ENCODE measurements at places on chromosomes 13 and 19.
A peak's percentile ranks its signal among the peaks of the same experiment; 100 is the strongest.

DNA sequence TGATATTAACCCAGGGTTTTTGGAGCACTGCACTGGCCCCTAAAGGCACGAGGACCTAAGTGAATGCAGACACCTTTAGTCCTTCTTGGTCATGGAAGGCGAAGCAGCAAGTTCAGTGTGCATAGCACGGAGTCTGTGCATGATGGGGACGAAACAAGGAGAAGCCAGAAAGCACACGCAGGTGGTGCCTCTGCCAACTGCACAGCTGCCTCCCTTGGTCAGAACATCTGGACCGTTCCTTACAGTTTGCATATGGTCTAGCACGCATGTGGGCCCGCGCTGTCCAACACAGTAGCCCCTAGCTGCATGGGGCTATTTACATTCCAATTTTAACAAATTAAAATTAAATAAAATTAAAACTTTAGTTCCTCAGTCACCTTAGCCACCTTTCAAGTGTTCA, 44.0 kb downstream of the FLT3 start:
- no peak for DNase-seq

DNA sequence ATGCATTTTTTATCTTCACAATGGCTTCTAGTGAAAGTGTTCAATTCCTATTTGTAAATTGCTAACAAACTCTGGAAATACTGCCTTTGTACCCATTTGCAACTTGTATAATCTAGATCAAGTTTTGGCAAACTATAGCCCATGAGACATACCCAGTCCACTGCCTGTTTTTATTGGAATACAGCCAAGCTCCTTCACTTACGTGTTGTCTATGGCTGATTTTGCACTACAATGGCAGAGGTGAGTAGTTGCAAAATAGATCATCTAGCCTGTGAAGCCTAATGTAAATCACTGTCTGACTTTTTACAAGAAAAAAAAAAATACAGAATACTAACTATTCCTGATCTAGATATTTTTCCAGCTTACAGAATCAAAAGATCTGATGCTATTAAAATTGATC, 37.1 kb downstream of the DZIP1 start:
- DNase-seq: no peak

DNA sequence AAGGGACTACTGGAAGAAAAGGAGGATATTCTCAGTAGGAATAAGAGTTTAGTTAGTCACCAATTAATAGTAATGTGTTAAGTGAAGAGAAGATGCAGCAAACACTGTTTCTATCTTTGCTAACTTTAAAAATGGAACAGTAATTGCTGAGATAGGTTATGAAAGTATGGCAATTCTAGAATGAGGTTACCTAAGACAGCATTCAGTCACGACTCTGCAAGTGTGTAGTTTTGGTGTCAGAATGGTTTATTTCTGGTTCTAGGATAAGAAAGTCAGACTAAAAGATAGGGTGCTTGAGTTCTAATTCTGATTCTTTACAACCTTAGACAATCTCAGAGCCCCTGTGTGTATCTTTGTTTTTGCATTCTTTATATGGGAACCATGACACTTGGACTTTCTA, 138.1 kb downstream of the POU4F1 start:
- DNase-seq: no peak

DNA sequence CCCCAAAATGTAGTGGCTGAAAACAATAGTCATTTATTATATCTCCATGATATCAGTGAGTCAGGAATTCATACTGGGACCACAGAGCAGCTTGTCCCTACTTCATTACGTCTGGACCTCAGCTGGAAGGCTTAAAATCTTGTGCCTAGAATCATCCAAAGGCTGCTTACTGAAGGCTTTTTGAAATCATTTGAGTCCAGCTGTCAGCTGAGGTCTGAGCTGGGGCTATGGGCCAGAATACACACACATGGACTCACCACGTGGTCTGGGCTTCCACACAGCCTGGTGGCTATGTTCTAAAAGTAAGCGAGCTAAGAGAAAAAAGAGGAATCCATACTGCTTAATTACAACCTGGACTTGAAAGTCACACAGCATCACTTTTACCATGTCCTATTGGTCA, 209.2 kb downstream of the KCTD12 start:
- DNase-seq: peak; percentile 12

DNA sequence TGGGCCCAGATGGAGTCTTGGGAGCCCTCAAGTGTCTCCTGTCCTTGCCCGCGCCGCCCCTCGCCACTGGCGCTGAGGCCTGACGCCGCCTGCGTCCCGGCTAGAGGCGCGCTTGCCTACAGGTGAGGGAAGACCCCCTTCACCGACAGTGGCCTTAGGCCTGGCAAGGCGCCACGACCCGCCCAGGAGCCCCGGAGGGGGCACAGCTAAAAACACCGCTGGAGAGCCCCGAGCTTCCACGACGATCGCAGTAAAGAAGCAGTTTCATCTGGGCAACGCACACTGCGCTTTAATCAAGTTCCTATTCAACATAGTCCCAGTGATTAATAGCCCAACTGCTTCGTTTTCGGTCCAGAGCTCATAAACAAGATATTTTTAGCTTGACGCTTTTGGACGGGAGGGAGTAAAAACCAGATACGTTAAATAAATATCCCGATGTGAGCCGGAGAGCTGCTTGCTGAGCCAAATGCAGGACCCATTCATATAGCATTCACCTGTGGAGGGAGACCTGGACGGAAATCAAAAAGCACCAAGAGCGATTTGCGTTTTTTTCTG, 1.5 kb upstream of the CEBPA start:
- peak; percentile 1 for DNase-seq

DNA sequence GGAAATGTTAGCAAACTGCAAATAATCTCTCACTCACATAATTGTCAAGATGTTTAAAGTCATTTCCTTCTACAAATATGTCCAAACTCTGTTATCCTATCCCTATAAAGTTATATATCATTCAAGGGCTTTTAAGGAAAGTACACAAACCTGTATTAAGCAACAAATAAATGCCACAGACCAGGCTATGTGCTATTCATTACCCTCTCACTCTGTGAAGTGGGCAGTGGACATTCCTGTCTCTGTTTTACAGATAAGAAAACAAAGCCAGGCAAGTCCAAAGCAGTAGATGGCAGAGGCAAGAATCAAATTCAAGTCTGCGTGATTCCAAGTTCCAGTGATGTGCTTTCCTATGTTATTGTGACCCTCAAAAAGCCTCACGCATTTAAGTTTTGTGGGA, 140.6 kb downstream of the LHFPL6 start:
- DNase-seq: no peak

DNA sequence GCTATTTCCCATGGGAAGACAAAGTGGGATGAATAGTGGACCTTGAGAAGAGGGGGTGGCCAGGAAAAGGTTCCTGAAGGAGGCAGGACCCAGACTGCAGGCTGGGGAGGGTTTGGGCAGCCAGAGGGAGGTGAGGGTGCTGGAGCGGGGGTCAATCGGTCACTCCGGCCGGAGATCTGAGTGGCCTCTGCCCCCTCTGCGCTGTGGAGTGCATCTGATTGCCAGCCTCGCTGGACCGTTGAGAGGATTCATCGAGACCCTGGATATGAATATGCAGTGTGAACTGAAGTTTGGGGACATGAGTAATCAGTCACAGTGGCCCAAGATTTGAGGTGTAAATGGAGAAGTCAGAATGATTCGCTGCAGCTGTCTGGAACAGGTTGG, 5.5 kb upstream of the ZNF580 start:
- DNase-seq: no peak

DNA sequence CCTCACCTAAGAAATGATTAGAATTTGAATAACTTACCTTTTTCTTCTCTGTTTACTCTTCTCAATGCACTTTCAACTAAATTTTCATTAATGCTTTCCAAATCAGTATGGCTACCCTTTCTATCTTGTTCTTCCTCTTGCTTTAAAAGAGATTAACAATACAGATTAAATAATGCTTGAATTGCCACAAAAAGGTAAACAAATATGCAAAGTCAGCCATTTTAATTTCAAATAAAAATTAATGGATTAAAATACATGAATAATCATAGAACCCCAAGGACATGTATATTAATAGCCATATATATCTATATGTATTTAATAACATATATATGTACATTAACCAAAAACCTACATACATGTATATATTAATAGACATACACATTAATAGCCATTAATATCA, 7.9 kb upstream of the NEK5 start:
- DNase-seq: no peak

GRCh38 chr19:1146412-1146699, 27.7 kb downstream of the SBNO2 start:
- no peak for DNase-seq

DNA sequence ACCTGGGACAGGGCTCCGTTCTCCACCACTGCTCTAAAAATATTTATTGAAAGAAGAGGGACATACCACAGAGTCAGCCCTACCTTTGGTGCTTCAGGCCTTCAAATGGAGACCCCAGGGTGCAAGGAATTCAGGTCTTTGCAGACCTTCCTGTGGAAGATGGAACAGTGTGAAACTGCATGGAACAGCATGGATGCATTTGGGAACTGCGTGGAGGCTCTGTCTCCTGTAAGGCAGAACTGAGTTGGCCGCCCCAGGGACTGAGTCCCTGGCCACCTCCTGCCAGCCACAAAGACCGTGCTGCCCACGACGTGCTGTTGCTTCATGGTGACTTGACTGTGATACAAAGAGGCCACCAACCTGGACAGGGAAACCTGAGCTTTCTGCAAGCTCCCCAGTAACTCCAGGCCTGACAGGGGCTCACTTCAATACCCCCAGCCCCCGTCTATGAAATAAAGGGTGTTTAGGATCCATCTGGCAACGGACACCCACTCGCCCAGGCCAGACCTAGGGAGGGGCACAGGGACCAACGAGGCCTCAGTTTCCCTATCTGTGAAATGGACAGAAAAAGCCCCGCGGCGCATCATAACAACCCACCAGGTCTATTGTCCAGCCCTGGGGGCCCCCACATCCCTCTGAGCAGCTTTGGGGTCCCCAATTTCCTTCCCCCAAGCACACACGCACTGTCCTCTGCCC, 58.6 kb upstream of the KLF2 start:
- DNase-seq: no peak

GRCh38 chr13:34675626-34676025, 266.4 kb upstream of the NBEA start:
- no peak for DNase-seq

- peak; percentile 89 for DNase-seq
These were observed 7.4 kb downstream of the ETHE1 start for GRCh38 chr19:43519436-43520088.

GRCh38 chr19:39506944-39507714, 7.8 kb upstream of the SELENOV start:
- DNase-seq: peak; percentile 74

DNA sequence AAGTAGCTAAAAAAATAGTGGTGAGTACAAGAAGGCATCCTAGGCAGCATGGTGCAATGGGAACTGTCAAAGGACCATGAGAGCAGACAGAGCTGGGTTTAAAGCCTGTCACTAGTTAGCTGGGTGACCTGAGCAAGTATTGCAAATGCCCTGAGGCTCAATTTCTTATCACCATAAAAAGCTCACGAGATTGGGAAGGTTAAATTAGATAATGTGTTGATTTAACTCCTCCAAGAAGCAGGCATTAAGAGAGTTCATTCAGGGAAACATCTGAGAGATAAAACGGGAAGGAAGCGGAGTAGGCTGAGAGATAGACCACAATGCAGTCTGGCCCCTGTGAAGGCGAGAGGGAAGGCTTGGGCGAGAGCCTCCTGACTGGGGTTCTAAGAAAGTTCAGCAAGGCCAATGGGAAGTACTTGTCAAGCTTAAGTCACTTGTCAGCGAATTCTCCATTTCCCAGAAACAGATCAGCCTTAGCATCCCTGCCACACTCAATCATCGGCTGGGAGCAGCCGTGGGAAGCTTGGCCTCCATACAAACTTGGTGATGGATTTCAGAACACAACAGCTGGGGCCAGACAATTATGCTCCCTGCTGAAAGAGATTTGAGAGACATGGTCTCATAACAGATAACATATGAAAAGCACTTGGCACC, 105.5 kb downstream of the POU4F1 start:
- DNase-seq: no peak

DNA sequence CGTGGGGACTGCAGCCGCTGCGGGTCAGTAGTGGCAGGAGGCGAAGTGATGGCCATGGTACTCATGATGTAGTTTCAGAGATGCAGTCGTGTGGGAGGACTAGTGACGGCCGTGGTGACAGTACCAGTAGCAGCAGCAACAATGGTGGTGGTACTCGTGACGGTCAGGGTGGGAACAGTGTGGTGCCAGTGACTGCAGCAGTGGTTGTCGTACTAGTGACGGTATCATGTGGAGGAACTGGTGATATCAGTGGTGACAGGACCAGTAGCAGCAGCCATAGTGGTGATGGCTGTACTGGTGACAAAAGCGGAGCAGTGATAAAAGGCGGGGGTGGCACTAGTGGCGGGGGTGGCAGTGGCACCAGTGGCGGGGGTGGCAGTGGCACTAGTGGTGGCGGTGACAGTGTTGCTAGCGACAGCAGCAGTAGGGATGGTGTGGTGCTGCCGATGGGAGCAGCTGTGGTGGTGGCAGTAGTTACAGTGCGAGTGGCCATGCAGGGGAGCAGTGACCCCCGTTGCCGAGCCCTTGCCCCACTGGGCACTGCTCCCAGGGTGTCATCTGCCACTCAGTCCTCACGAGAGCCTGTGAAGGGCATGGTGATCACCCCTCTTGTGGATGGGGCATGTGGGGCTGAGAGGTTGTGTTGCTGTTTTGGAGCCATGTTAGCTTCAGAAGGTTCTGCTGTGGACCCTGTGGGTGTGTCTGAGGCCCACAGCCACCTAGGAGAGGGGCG, 22.7 kb downstream of the ADPRHL1 start:
- no peak for DNase-seq

- DNase-seq: no peak
These were observed 415.0 kb downstream of the FOXO1 start for GRCh38 chr13:40251343-40252032.

DNA sequence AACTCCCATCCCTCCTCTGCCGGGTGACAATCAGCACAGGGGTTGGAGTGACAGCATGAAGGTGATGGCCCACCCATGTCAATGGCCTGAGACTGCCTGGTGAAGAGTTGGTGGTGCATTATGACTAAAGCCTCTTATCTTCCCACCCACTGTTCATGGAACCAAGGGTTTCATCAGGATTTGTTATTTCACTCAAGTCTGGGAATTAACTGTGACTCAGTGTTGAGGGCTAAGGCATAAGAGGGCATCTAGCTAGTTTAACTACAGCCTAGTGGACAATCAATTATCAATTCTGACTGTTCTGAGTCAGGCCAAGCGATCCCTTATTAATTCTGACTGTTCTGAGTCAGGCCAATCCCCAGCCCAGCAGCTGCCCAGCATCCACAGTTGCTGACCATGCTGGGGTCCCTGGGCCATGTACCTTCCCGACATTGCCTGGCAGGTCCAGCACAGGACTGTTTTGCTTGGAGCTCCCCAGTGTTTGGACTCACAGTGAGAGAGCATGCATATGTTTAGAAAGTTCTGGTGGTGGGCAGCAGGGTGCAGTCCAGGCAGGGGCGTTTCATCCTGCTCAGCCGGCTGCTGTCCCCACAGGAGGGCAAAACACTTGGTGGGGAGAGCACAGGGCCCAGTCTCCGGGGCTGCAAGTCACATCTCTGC, 65.5 kb downstream of the RASL11A start:
- no peak for DNase-seq

GRCh38 chr13:48661107-48661506, 7.4 kb downstream of the CYSLTR2 start:
- DNase-seq: no peak

DNA sequence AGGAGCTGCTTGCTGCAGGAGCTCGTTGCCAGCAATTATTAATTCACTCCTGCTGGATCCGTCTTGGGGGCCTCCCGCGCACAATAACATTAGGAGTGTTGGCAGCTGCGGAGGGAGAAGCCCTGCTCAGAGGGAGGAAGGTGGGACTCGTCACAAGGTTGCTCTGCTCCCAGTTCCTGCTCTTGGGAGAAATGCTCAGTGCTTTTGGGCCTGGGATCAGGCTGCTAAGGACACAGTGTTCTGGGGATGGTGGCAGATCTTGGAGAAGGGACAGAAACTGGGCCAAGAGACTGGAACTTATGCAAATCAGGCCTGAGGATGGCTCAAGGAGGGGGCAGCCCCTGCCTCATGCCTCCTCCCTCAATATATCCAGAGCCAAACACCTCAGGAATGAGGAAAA, 78.9 kb upstream of the OLFM4 start:
- no peak for DNase-seq

Measured in AG08395 (cell line).